ENCODE measurements at places on chromosomes 16 and 17.

GRCh38 chr16:54934481-54935265 lies 4.0 kb downstream of the IRX5 start:
- DNase-seq = no peak

- peak; percentile 16 for DNase-seq
These were observed 441.6 kb upstream of the SALL1 start for GRCh38 chr16:51592535-51593300.

DNA sequence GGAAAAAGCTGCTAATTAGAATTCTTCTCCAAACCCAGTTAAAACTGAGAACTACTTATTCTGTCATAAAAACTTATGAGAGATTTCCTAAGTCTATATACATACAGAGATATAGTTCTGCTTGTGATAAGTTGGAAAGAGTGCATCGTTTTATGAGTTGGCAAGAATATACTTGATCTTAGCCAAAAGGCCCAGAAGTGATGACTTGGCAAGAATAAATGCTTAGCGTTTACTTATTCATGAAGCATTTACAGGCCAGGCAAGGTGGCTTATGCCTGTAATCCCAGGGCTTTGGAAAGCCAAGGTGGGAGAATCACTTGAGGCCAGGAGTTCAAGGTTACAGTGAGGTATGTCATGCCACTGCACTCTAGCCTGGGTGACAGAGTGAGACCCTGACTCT lies 81.7 kb downstream of the CYB561 start:
- peak; percentile 49 for DNase-seq

DNA sequence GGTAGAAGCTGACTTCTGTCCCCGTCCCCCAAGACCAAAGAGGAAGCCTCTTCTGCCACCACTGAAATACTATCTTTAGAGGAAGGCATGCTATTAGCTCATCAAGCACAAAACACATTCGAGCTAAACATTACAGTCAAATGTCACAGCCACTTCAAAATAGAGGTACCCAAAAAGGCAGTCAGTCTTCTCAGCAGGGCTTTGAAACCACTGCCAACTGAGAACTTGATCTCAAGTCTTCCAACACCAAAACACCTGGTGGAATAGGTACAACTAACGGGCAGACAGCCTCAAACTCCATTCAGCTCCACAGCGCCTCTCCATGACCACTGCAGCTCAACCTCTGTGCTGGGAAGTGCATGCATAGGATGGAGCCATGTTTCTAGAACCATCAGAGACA lies 36.0 kb downstream of the ZFHX3 start:
- DNase-seq = no peak

GRCh38 chr16:3482659-3483241 lies 12.5 kb downstream of the C16orf90 start:
- DNase-seq = no peak

DNA sequence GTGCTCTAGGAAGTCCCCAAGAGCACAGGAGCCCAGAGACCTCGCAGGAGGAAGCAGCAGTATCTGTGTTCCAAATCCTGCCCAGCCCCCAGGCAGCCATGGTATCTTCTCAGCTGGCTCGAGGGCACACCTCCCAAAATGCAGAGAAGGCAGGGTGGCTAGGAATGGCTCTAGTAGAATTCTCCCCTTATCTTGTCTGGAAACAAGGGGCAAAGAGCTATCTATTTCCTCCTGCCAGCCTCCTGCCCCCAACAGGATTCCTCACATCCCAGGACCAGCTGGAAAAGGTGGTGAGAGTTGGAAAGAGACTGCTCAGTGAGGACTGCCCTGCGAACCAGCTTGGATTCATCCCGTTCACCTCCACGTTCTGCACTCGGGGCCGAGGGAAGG lies 8.6 kb upstream of the TSPOAP1 start:
- no peak for DNase-seq

DNA sequence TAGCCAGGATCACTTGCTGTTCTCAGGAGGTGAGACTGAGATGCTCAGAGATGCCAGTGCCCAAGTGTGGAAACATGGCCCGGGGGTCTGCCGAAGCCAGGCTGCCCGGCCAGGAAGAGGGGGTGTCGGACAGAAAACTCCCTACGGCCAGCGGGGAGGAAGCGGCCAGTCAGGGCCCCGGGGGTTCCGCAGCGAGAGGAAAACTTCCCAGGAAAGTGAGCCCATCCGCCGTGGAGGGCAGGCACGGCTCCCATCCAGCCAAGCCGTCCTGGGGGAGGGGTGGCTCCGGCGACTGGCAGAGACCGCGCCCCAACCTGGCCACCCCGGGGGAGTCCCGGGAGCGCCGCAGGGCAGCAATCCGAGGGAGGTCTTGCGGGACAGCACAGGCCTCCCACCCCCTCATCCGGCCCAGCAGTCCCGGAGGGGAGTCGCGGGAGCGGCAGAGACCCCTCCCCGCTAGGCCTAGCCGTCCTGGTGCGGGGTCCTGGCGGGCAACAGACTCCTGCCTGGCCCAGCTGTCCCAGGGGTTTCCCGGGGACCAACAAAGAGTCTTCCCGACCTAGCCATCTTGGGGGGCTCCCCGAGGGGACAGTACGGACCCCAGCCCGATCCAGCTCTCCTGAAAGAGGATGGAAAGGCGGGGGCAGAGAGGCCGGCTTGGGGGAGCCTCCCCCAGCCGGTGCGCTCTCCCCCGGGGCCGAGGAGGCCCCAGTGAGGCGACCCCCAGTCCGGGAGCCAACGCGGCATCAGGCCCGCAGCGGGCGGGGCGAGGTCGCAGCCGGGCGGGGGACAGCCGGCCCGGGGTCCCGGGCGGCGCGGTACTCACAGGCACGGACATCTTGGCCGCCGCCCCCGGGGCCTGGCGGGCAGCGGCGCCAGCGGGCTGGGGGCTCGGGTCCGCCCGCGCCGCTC lies 13.8 kb upstream of the BCAR1 start:
- no peak for DNase-seq

DNA sequence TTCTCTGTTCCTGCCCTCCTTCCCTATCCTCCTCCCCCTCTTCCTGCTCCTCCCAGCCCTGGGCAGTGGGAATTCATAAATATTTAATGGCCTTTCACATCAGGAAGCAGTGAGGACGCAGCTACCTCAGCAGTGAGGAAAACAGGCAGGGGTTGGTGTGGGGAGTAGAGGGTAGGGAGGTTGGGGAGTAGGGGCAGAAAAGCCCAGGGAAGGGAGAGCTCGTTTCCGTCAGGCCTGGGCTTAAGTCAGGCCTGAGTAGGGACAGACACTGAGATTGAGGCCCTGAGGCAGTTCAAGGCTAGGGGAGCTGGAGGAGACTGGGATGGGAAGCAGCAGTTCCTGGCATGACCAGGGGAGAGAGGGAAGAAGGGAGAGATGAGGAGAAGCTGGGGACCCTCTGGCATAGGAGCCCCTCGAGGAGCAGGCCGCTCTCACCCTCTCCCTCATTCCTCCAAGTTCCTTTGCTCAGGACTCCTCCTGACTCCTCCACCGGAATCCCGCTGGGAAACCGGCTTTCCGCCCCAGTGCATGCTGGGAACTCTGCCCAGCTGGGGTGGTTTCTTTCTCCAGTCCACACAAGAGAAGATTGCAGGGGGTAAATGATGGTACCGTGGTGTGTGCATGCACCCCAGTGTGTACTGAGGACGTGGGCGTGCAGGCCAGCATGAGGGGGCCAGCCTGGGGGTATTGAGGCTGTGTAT lies 6.2 kb downstream of the SAMD14 start:
- DNase-seq = no peak

GRCh38 chr16:51834133-51834532 lies 683.1 kb upstream of the SALL1 start:
- no peak for DNase-seq

GRCh38 chr16:50550035-50550434 lies 1.8 kb downstream of the NKD1 start:
- no peak for DNase-seq

- DNase-seq = no peak
These were observed 52.1 kb upstream of the BPTF start for GRCh38 chr17:67773246-67773645.

- peak; percentile 98 for DNase-seq
These were observed 118.6 kb downstream of the PRKCA start for GRCh38 chr17:66420961-66421371.

GRCh38 chr16:57576429-57576870 lies 34.0 kb downstream of the ADGRG5 start:
- DNase-seq = peak; percentile 45

DNA sequence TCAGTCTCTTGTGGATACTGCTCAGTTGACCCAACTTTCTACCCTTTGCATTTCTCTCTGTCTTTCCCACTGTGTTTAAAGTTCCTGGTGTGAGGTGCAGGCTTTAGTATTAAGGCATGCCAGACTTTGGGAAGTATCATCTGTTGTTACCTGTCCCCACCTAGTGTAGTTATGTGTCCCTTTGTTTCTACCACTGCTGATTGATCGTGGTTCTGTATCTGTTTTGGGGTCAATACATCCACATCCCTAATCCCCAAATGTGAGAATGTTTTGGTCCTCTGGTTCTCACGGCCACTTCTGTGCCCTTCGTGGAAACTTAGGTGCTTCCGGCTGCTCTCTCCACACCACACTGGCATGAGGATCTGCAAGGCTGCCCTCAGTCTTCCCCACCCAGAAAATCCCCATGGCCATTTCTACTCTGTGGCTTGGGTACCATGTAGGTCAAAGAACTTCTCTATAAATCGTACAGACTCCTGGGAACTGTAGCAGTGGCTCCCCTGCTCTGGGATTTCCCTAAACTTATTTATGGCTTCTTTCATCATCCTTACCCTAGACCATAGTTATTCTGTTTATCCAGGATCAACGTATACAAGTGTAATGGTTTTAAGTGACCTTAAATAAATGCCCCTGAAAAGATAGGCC lies 443.2 kb downstream of the XYLT1 start:
- no peak for DNase-seq

GRCh38 chr16:79073566-79073965 lies 527.0 kb downstream of the MAF start:
- no peak for DNase-seq

DNA sequence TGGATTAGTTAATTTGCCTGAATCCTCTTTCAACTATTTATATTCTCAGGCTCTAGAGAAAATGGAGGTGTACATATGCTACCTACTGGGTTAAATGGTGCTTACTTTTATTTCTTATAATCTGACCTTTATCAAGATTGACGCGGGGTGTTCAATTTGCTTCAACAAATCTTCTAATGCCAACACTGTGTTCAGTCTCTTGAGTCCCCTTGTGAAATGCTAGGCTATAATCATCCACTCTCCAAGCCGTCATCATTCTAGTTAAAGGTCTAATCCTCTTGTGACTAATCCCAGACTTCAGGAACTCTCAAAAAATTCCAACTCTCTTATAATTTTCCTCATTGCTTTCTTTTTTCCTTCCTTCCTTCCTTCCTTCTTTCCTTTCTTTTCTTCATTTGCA lies 1396.2 kb downstream of the CDH8 start:
- DNase-seq = no peak

- no peak for DNase-seq
These were observed 45.4 kb downstream of the SNX20 start for GRCh38 chr16:50635505-50636392.

DNA sequence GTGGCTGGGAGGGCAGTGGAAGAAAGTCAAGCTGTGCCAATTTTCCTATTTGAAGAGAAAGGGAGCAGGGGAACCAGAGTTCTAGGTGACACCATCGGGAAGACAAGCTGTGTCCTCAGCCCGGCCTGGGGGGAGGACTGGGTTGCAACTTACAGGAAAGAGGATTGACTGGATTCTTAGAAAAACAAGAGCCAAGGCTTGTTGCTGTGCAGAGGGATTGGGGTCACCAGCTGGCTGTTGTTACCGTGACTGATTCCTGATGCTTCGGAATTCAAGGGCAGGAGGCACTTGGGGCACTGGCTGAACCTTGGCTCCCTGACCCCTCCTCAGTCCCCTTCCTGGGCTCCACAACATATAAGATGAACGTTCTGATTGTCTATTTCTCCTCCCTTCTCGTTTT lies 16.8 kb upstream of the MMP2 start:
- DNase-seq = no peak

- DNase-seq = no peak
These were observed 3.4 kb downstream of the CAMKK1 start for GRCh38 chr17:3889325-3890012.

DNA sequence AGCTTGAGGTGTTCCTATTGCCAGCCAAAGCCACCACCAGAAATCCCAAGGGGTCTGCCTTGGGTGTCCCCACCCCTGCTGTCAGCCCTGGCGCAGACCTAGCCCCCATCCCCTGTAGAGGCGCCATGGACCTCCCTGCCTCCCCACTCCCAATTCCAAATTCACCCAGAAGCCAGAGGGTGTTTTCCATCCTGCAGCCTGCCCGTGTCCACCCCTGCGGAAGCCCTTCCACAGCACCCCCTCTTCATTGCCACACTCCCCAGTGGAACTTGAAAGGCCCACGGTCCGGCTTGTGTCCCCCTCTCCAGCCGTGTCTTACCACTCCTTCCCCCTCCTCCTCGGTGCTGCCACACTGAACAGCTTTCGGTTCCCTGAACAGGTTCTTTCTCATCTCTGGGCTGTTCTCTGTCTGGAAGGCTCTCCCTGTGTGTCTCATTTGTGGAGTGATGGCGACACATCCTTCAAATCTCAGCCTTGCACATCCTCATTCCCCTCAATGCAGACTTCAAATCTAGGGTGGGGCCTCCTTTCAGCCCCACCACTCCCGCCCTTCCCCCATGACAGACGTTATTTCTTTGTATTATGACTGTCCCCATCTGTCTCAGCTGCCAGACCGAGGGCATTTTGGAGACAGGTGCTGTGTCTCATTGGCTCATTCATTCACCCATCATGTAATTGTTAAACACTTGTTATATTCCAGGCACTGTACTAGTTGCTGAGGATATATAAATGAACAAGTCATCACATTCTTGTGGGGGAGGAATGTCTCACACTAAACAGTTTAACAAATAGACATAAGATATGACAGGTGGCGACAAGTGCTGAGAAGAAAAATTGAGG lies 36.3 kb downstream of the ADGRG5 start:
- no peak for DNase-seq

- no peak for DNase-seq
These were observed 11.2 kb downstream of the PLCG2 start for GRCh38 chr16:81790277-81790676.

DNA sequence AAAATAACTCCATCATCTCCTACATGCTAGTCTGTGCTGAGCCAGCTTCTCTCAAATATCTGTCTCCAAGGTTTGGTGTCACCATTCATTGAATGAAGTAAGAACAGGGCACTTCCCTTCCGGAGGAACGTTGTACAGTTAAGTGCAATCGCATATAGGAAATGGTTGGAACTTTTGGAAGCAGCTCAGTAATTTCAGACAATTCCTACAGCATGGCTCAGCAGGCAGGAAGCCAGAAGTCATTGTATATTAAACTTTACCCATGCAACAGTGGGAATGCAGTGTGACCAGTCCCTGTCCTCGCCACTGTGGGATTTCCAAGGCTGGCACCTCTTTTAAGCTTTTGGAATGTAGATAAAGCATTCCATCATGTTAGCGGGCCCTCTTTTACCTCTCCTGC lies 51.1 kb upstream of the MYH2 start:
- no peak for DNase-seq

Data from amniotic epithelial cell (primary cell).